Subcutaneous adipose tissue (tissue), 4 donors: ENCODE measurements at places on chromosomes 3 and 15. TPM values are rescaled to one million over a fixed set of nuclear protein-coding genes. Genes with fewer than 3 reads are reported as not detected.

Gene LTK
- total RNA-seq = 0.51 TPM

Gene USP3
- 74.0 TPM for total RNA-seq

Gene CHRFAM7A
- 10.1 TPM for total RNA-seq

Gene UROC1
- total RNA-seq = not detected

Gene DAZL
- not detected for total RNA-seq

Gene HTR3E
- total RNA-seq = not detected

Gene BOC
- 22.2 TPM for total RNA-seq

Gene ANKUB1
- not detected for total RNA-seq

Gene SERPINI2
- not detected for total RNA-seq

Gene ABI3BP
- 172 TPM for total RNA-seq

Gene ATP6V1A
- total RNA-seq = 59.0 TPM

Gene GOLGA8H
- total RNA-seq = 0.65 TPM

Gene ROPN1
- not detected for total RNA-seq
